ENCODE measurements at places on chromosomes 11 and 22.

DNA sequence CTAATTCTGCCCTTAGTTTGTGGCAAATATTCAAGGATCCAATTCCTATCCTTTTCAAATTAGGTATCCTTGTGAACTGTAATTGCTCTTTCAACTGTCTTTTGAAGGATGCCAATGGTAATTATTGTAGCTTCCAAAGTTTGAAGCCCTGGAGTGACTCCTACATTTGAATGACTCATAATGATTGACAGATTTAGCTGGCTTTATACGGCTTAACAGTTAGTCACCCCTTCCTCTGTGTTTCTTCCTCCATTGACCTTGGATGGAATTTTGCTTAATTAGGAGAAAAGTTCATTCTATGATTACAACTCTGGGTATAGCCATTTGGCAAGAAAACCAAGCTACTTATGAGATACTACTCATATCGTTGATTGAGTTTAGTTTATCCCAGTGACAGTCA lies 639.3 kb upstream of the KIRREL3 start:
- DNase-seq: no peak

DNA sequence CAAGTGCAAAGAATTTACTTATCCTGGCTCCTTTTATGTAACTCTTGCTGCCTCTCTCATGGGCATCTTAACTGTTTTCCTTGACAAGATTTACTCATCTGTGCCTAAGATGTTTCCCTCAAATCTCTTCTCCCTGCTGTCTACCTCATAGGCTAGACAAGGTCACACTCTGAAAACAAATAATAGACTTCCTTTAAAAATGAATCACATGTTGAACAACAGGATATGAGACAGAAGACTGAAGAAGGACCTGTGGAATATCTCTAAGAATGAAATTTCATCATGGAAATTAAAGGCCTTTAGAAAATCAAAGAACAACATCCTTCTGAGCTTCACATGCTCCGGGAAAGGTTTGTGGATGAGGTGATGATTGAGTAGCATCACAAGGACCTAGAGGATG lies 6.0 kb upstream of the SCGB2A2 start:
- DNase-seq: no peak

DNA sequence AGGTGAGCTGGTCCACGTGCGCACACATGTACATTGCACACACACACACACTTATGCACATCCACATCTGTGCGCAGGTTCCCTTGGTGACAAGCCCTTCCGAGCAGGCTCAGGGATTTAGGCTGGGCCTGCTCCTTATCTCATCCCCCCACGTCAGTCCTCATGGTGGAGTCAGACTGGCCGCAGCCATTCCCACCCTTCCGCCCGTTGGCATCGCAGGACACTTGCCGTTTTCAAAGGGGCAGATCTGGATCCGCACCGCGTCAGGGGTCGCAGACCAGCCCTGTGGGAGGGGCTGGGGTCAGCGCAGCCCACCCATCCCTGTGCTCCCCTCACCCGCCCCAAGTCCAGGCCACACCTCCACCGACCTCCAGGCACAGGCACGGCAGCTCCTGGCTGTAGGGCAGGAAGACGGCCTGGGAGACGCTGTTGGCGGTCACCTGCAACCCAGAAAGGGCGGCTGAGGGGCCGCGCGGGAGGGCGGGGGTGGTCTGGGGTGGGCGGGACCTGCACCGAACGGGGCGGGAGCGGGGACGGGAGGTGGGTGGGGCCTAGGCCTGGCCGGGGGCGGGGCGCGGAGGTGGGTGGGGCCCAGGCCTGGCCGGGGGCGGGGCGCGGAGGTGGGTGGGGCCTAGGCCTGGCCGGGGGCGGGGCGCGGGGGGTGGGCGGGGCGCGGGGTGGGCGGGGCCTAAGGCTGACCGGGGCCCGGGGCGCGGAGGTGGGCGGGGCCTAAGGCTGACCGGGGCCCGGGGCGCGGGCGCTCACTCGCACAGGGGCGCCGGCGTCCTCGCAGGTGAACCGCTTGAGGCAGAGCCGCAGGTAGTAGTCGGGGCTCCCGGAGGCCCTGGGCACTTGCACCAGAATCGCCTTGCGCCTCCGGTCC lies 13.3 kb downstream of the IL17REL start:
- no peak for DNase-seq

GRCh38 chr11:134821422-134821821 lies 409.4 kb upstream of the B3GAT1 start:
- no peak for DNase-seq

DNA sequence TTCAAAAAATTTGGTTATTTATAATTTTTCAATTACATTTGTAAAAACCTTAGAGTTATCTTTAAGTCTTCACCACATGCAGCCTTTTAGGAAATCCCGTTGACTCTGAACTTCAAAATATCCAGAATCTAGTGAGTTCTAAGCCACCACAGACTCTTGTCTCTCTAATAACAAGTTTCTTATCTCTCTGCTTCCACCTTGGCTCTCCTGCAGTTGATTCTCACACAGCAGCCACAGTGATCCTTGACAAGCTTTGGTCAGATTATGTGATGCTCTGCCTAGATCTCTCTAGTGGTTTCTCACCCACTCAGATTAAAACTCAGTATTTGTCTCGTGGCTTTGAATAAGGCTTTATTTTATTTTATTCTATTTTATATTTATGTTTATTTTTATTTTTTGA lies 8.6 kb downstream of the HSD17B12 start:
- DNase-seq: no peak

GRCh38 chr11:58165504-58166106 lies 23.3 kb upstream of the OR9Q2 start:
- no peak for DNase-seq

DNA sequence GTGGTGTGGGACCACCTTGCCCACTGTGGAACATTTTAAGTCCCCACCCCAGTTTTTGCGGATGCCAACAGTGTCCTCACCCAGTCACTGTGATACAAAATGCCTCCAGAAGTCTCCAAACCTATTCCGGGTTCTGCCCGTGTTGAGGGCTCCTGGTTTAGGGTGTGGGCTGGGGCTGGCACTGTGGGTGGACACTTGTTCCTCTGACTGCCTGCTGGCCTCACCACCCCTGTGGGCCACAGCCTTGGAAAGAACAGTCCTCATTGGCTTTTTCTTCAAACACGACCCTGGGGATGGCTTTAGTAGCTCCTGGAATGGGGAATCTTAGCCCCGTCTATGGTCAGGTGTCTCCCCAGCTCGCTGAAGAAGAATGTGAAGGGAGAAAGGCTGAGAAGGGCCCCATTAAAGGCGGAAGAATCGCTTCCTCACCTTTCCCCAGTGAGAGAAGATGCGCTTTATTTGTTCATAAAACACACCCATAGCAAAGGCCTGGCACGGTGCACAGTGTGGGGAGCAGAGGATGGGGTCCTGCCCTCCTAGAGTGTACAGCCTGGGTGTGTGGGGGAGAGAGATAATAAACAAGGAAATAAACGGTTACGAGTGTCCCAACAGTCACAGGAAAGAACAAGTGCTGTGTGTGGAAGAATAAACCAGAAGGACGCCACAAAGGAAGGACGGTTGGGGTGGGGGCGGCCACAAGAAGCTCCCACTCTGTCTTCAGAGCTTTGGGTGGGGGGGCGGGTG lies 91.6 kb upstream of the SLC22A12 start:
- DNase-seq: no peak

- DNase-seq: no peak
Measured at GRCh38 chr22:48208894-48209293, 1446.4 kb downstream of the TBC1D22A start.

GRCh38 chr11:47101406-47101805 lies 75.3 kb downstream of the ARFGAP2 start:
- no peak for DNase-seq

Measured in CD8-positive, alpha-beta memory T cell (primary cell).